ENCODE measurements at places on chromosomes 3 and 15.

GRCh38 chr3:176798680-176799079 is 398.6 kb downstream of the TBL1XR1 start:
- no peak overlapping the region for H3K4me3 ChIP-seq
- no peak overlapping the region for H3K27ac ChIP-seq
- H3K4me1 ChIP-seq = peaks cover 4% of the 10 kb centered on the region
- H3K36me3 ChIP-seq = no peaks in the 10 kb centered on the region
- H3K27me3 ChIP-seq = peaks cover 34% of the 10 kb centered on the region

DNA sequence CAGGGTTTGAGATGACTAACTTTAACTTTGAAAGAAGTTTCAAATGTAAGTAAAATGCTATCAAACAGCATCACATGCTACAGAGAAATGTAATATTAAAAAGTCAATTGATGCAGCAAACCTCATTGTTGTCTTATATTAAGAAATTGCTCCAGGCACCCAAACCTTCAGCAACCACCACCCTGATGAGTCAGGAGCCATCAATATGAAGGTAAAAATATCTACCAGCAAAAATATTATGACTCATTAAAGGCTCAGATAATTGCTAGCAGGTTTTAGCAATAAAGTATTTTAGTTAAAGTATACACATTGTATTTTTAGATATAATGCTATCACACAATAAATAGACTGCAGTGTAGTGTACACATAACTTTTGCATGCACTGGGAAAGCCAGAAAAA is 746.3 kb downstream of the ZPLD1 start:
- H3K27ac ChIP-seq = no peak overlapping the region
- no peak overlapping the region for H3K4me3 ChIP-seq
- no peaks in the 10 kb centered on the region for H3K36me3 ChIP-seq
- no peaks in the 10 kb centered on the region for H3K27me3 ChIP-seq
- no peak for DNase-seq

- no peak overlapping the region for H3K4me3 ChIP-seq
- H3K27me3 ChIP-seq = peaks cover 18% of the 10 kb centered on the region
- no peaks in the 10 kb centered on the region for H3K4me1 ChIP-seq
- DNase-seq = no peak
- H3K27ac ChIP-seq = no peak overlapping the region
- no peaks in the 10 kb centered on the region for H3K36me3 ChIP-seq
These were observed 13.0 kb downstream of the GUCA1C start for GRCh38 chr3:108940568-108941263.

- no peak overlapping the region for H3K4me3 ChIP-seq
- no peaks in the 10 kb centered on the region for H3K36me3 ChIP-seq
- no peaks in the 10 kb centered on the region for H3K4me1 ChIP-seq
- H3K27me3 ChIP-seq = peaks cover 21% of the 10 kb centered on the region
These were observed 78.5 kb downstream of the OCA2 start for GRCh38 chr15:28020644-28021043.

GRCh38 chr3:146387566-146387965 is 81.8 kb downstream of the PLSCR2 start:
- peaks cover 22% of the 10 kb centered on the region for H3K27me3 ChIP-seq
- no peaks in the 10 kb centered on the region for H3K36me3 ChIP-seq
- H3K27ac ChIP-seq = no peak overlapping the region
- H3K4me3 ChIP-seq = no peak overlapping the region
- no peaks in the 10 kb centered on the region for H3K4me1 ChIP-seq

DNA sequence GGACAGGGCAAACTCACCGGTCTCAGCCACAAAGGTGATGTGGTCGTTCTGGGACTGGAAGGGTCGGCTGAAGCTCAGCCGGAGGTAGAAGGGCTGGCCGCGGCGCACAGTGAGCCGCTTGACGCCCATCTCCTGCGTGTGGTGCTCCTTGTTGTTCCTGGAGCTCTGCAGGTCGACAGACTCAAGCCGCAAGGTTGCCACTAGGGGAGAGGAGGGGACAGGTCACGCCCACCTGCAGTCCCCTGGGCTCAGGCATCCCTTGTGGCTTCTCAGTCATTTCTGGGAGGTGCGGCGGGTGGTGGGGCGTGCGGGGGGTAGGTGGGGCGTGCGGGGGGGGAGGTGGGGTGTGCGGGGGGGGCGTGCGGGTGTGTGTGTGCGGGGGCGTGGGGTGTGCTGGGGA is 26.7 kb upstream of the TGM5 start:
- H3K27ac ChIP-seq = no peak overlapping the region
- H3K36me3 ChIP-seq = no peaks in the 10 kb centered on the region
- no peaks in the 10 kb centered on the region for H3K4me1 ChIP-seq
- peaks cover 62% of the 10 kb centered on the region for H3K27me3 ChIP-seq
- H3K4me3 ChIP-seq = peak overlapping the region; percentile 21
- DNase-seq = no peak

GRCh38 chr3:167843481-167843880 is 108.0 kb downstream of the SERPINI1 start:
- H3K4me1 ChIP-seq = no peaks in the 10 kb centered on the region
- no peaks in the 10 kb centered on the region for H3K36me3 ChIP-seq
- peaks cover 12% of the 10 kb centered on the region for H3K27me3 ChIP-seq
- H3K27ac ChIP-seq = no peak overlapping the region
- no peak overlapping the region for H3K4me3 ChIP-seq

- H3K4me3 ChIP-seq = no peak overlapping the region
- DNase-seq = no peak
- H3K27me3 ChIP-seq = no peaks in the 10 kb centered on the region
- no peak overlapping the region for H3K27ac ChIP-seq
These were observed 342.3 kb upstream of the SGO1 start for GRCh38 chr3:20528180-20528770.

Data from T-helper 17 cell (primary cell).